ENCODE measurements at places on chromosomes 1 and 21.
A peak's percentile ranks its signal among the peaks of the same experiment; 100 is the strongest.

DNA sequence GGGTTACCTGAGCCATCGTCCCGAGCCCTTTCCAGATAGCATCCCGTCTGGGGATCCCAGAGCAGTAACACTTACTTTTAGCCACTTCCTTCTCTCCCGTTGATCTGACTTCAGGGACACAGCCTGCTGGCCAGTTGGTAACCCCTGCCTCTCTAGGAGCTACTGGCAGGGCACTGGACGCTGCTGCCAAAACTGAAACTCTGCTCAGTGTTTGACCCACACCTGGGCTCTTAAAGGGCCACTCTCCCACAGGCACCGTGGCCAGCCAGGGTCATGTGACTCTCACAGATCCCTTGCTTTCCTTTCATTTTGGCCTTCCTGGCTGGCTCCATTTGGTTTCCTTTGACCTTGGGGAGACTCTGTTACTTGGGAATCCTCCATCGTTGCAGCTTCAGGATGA, at the start of gene PIGR:
Gene PIGR (minus strand): TSS at position 206 of the 400 bp plus-strand sequence. CDS start 5,935 bp downstream, outside the sequence.
- DNase-seq: no peak

- DNase-seq: peak; percentile 4
These were observed 51.0 kb downstream of the GADD45A start for GRCh38 chr1:67735806-67736627.

DNA sequence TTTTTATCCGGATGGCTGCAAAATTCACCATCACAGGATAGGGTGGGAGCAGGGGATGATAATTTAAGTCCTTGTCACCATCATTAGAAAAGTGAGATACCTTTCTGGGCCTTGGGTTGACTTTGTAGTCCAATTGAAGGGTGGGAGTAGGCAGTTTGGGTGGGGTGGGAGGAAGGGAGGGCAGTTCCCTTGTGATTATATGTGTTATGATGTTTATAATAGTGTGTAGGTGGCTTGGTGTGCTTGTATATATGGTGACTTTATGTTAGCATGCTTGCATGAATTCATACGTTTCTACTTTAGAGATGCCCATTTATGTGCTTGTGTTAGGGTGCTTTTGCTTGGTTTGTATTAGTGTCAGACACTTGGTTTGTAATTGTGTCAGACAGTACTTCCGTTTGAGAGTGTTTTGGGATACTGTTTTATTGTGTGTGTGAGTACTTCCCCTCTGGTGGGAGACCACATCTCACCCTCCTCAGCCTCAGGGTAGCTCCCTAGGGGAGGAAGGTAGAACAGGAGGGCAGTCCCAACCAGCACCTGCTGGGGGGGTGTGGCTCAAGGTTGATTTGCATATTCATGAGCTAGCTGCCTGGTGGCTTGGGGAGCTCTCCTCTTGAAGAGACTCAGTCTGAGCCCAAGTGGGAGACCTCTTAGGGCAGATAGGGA, 6.3 kb upstream of the POU3F1 start:
- no peak for DNase-seq

- DNase-seq: no peak
These were observed 49.8 kb upstream of the IKBKE start for GRCh38 chr1:206420471-206420870.

DNA sequence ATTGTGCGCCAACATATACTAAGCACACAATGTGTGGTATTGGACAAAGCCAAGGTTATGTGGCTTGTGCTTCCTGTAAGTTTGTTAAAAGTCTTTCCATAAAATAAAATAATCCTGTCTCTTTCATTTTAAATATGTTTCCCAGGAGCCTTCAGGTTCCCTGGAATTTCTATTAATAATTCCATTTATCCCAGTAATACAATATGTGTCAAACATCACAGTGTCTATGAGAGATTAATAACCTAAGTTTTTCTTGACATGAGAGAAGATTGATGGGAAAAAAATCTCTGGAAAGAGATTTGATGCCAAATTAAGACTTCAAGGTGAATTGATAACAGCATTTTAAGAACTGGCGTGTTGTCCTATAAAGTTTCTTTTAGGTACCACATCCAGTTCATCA, 507.0 kb downstream of the TTLL7 start:
- no peak for DNase-seq

DNA sequence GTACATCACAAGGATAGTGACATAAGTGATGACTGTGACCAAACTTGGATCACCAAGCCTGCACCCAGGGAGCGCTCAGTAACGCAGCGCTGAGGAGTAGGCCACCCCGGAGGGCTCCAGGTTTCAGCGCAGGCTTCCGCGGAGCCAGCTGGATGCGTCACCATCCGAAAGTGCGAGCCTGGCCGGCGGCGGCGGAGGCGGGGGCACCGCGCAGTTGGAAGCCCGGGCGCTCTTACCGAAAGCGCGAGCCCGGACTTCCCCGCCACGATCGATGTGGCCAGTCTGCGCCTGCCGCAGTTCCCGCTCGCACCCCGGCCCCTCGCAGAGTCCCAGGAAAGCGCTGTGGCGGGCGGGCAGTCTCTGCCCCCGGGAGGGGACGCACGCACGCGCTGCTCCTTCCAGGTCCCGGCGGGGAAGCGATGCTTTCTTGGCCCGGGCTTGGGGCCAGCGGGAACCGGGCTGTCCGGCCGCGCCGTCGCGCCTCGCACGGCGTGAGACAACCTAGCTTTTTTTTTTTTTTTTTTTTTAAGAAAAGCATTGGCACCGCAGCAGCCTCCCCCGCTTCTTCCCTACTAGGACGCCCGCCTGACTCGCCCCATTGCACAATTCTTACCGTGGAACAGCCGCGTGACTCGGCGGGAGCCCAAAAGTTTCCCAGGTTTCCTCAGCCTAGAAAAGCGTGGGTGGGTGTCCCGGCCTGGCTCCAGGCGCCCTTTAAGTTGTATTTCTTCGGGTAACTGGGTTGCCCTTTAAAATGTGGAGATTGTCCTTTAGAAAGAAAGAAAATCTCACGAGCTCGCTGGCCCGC, 36.4 kb upstream of the JAK1 start:
- DNase-seq: peak; percentile 60

- no peak for DNase-seq
These were observed 4.4 kb downstream of the ACBD3 start for GRCh38 chr1:226181996-226182714.

DNA sequence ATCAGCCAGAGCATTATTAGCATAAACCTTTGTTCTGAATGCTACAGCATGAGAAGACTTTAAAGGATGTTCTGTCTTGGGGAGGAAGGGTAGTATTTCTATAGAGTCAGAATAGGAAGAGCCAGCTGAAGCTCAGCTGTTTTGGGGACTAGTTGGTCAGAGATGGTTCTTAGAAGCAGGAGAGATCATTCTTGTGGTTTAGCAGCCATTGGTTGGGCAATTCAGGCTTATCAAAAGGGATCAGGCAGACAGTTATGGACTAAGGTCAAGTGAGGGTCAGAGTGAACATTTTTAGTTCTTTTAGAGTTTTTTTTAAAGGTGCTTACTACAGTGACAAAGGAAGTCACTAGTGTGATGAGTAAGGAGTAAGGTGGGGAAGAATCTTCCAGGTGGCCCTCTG, 245.5 kb downstream of the RPS6KC1 start:
- no peak for DNase-seq

- DNase-seq: no peak
These were observed 8.3 kb upstream of the DIPK1A start for GRCh38 chr1:92969517-92969916.

GRCh38 chr1:221947731-221948130, 205.8 kb upstream of the DUSP10 start:
- no peak for DNase-seq

DNA sequence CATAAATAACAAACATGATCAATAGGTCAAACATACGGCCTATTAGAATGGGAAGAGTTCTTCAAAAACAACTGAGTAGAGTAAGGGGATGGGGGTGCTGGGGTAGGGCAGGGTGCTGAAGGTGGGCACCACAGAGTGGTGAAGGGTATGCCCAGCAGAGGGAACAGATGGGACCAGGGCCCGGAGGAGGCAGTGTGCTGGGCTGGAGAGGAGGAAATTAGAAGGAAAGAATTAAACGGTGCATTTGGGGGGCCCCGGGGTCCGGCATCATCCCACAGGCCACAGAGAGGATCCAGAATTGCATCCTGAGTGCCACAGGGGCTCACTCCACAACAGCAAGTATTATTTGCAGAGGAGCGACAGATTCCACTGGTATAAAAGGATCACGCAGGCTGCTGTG, 94.5 kb downstream of the GLIS1 start:
- no peak for DNase-seq

- DNase-seq: no peak
These were observed at the start of gene MYBPHL for GRCh38 chr1:109306832-109307273. Gene MYBPHL (minus strand): TSS chr1:109307011. CDS start chr1:109306991, 20 bp downstream.

GRCh38 chr1:237170149-237170548, 128.2 kb downstream of the RYR2 start:
- no peak for DNase-seq

DNA sequence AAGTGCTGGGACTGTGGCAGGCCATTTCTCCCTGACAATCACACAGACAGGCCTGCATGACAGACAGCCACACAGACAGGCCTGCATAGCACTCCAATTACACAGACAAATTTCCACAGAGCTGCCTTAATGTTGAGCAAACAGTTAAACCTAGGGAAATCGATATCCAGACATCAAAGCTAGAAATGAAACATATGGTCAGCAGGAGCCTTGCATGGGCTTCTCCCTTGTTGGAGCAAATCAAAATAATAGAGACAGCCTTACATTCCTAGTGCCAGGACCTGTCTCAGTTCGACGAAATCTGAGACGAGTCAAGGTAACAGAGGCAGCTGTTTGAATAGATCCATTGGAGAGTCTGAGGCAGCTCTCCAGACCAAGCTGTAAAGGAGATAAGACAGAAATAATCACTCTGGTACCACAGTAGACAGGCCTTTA, 42.4 kb downstream of the OLFML3 start:
- DNase-seq: no peak

GRCh38 chr1:16118706-16119105, 37.2 kb downstream of the EPHA2 start:
- no peak for DNase-seq

GRCh38 chr1:236465959-236466303, 57.9 kb upstream of the LGALS8 start:
- no peak for DNase-seq

GRCh38 chr21:32096411-32096810, 182.4 kb downstream of the MIS18A start:
- no peak for DNase-seq

- DNase-seq: no peak
These were observed 82.2 kb downstream of the FMN2 start for GRCh38 chr1:240173836-240174235.

GRCh38 chr1:186681121-186681520, 898 bp upstream of the PTGS2 start:
- no peak for DNase-seq

- DNase-seq: no peak
These were observed 339.8 kb downstream of the OMA1 start for GRCh38 chr1:58206749-58207148.

GRCh38 chr1:246773213-246773641, 49.0 kb downstream of the SCCPDH start:
- no peak for DNase-seq

- no peak for DNase-seq
These were observed 31.5 kb downstream of the COL18A1 start for GRCh38 chr21:45436351-45437065.

- DNase-seq: no peak
These were observed 95.6 kb downstream of the CD58 start for GRCh38 chr1:116474921-116475849.

- DNase-seq: no peak
These were observed 98.2 kb downstream of the ZC3H11B start for GRCh38 chr1:219514728-219515127.

DNA sequence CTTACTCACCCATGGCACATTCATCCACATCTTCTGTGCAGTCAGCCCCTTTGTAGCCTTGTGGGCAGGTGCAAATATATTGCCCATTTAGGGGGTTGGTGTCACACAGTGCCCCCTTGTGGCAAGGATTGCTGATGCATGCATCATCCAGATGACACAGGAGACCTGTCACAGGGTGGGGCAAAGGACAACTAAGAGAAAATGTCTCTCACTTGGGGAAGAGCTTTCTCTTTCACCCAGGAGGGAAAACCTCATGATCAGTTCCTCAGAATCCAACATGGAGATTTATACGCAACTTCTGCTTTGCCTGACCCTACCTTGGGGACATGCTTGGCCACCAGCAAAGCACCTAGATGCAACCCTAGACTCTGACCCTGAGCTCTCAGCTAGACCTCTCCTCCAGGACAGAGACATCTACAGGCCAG, 71.8 kb upstream of the ADAM30 start:
- DNase-seq: peak; percentile 74

DNA sequence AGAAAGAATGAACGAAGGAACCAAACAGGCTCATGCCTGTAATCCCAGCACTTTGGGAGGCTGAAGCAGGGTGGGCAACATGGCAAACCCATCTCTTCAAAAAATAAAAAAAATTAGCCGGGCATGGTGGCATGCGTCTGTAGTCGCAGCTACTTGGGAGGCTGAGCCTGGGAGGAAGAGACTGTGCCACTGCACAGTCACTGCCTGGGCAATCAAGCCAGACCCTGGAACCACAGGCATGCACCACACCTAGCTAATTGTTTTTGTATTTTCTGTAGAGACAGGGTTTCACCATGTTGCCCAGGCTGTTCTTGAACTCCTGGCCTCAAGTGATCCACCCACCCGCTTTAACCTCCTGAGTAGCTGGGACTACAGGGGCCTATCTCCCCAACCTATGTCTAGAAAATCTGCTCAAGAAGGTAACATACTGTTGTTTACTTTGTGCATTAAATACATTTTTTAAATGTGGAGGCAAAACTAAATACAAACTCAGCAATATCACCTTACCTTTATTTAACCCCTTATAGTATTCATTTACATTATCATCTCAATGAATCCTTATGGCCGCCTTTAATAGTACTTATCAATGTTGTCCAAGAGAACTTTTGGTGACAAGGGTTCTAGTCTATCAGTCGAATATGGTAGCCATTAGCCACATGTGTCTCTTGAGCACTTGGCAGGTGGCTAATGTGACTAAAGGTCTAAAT, 2.7 kb downstream of the KHDC4 start:
- DNase-seq: no peak

- DNase-seq: peak; percentile 56
These were observed at the start of gene KCNA3 for GRCh38 chr1:110674337-110675059. Gene KCNA3 (minus strand): TSS chr1:110674940. CDS start chr1:110674809, 131 bp downstream.

DNA sequence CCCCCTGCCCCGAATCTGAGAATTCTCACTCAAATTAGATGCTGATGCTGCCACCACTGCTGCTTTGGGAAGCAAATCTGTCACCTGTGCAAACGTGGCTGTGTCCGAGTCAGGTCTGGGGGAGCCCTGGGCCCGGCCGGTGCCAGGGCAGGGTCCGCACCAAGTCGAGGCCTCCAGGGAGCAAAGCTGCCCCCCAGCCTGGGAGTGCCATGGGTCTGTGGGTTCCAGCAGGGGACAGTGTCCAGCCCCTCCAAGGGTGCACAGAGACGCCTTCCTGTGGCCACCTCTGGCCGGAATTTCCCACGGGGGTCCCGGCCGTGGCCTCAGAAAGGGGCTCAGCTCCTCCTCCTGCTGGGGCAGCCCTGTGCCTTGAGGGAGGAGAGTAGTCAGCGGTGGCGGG, 27.7 kb upstream of the TTLL10 start:
- no peak for DNase-seq

DNA sequence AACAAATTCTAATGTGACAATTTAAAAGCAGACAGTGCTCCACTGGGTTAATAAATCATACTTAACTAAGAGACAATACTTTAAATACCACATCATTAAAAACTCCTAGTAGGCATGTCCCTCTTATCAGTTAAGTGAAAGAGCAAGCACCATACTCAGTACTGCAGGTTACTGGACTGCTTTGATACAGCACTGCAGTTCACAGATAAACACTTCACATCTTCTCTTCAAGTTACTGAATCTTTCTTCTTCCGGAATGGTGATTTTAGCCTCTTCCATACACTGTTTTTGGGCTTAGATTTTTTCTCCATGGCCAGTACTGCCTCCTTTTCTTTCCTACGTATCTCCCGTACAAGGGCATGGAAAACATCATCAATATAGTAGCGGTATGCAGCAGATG, 11.0 kb downstream of the RIT1 start:
- no peak for DNase-seq

GRCh38 chr1:30048905-30049304, 674.5 kb downstream of the MATN1 start:
- no peak for DNase-seq

Measured in activated CD4-positive, alpha-beta T cell treated with anti-CD3 and anti-CD28 coated beads, Interleukin-2, amount 50 U/mL, for 4 hours (primary cell).